EH (cell line): ENCODE measurements at places on chromosomes 12 and 14.
A peak's percentile ranks its signal among the peaks of the same experiment; 100 is the strongest.

DNA sequence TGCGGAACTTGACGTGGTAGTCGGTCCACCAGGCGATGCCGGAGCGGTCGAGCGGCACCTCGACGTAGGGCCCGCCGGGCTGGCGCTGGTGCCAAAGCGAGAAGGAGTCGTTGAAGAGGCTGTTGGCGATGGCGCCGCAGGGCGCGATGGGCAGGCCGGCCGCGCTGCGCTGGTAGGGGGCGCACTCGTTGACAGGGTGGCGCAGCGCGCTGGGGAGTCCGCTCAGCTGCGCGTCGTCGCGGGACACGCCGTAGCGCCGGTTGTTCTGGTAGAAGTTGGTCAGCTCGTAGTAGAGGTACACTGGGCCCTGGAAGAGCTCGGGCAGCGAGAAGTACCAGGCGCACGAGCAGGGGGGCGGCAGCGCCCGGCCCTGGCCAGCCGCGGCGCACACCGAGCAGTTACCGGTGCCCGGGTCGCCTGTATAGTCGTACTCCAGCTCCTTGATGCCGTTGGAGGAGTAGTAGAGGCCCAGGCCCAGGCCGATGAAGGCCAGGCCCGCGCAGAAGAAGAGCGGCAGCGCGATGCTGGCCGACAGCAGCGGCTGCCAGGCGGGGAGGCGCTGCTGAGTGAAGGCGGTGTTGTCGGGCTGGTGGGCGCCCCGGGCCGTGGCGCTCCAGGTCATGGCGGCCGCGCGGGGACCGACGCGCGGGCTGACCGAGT is 482 bp downstream of the TMEM30B start:
- DNase-seq = peak; percentile 36

GRCh38 chr14:91392623-91393303 is 24.9 kb downstream of the CCDC88C start:
- DNase-seq = no peak

GRCh38 chr14:104705340-104706047 is 16.1 kb downstream of the INF2 start:
- DNase-seq = peak; percentile 25

DNA sequence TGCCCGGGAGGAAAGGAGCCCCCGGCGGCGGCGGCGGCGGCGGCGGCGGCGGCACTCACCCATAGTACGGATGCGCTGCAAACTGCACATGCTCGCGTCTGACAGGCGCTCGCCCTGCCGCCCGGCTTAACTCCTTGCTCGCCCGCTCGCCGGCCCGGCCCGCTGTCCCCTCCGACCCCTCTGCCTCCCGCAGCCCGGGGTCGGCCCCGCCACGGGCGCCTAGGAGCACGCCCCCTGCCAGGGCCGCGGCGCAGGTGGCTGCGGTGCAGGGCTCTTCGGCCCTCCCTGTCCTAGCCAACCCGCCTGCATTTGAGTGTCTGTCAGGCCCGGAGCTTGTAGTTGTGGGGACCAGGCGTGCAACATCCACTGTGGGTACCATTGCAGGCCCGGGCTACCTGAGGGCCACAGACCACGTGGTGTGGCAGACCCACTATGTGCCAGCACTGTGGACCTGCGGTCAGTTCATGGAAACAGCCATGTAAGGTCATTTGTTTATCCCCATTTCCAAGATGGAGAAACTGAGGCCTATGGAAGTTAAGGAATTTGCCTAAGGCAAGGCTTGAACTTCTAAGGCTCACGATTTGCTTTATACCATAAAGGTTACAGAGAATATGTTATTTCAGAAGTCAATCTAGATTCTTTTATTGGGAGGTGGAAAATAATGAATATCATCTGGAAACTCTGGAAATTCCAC is 17.6 kb upstream of the PLEKHH1 start:
- DNase-seq = peak; percentile 35

DNA sequence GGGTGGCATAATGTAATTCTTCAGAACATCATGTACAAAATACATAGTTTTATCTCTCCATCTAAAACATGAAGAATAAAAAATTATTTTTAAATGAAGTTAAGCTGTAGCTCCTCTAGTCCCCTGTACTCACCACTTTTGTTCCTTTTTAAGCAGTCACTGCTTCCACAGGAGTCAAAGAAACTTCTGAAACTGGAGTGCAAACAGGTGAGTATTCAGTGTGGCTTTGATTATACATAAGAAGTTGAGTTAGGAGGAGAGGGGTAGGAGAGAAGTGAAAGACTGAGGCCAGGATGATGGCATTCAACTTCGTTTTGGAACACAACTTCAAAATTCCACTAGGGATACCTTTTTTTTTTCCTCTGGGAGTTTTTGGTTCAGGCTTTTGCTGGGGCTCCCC is 131.4 kb upstream of the CNTN1 start:
- DNase-seq = no peak

DNA sequence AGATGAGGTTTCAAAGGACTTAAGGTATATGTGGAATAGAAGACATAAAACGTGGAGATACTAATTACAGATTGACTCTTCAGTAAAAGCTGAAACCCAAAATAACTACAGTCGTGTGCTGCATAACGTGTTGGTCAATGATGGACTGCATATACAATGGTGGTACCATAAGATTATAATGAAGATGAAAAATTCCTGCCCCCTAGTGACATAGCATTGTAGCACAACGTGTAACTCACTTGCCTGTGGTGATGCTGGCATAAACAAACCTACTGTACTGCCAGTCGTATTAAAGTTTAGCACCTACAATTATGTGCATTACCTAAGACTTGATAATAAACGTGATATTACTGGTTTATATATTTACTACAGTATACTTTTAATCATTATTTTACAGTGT is 150.3 kb downstream of the LRRK2 start:
- peak; percentile 8 for DNase-seq

DNA sequence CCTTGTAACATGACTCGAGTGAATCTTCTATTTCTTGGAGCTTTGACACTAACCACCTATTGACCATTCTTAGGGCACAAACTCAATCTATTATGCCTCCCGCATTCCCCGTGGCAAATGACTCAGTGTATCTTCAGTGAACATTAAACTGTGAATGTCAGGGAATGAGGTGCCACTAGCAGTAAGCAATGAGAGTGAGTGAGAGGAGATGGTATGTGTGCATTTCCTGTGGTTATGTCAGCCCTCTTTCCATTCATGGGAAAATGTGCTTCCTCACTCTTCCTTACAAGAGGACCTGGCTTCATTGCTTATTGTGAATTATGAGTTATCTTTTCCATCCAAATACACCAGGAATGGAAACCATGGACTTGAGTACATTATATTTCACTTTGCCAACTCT is 229.2 kb downstream of the EMP1 start:
- peak; percentile 95 for DNase-seq

- no peak for DNase-seq
These were observed 347.2 kb downstream of the MED13L start for GRCh38 chr12:115930336-115930735.

- no peak for DNase-seq
These were observed 129.1 kb upstream of the MAX start for GRCh38 chr14:65231286-65231980.

DNA sequence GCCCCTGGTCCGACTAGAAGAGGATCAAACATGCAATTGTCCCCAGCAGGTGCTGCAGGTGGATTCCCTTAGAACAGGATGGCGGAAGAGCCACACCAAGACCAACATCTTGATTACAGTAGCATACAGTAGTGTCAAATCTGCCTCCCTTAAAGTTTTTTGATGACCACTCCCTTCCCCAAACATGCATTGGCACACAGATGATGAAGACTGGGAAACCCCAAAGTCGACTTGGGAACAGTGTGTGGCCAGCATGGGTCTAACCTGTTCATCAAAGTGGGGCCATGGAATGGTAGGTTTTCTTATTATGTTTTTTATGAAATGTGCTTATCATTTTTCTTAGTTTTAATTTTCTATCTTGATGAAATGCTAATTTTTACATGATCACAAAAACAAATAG is 8.8 kb downstream of the PLXNC1 start:
- DNase-seq = no peak
